ENCODE measurements at places on chromosomes 2 and 18. TPM values are rescaled to one million over a fixed set of nuclear protein-coding genes. Genes with fewer than 3 reads are reported as not detected.
A peak's percentile ranks its signal among the peaks of the same experiment; 100 is the strongest.

The ABCB11 gene
- 1.7 TPM for total RNA-seq

- DNase-seq, result no peak
Observed at GRCh38 chr2:69201259-69201658, 185.8 kb downstream of the GFPT1 start.

- no peak for DNase-seq
Observed at GRCh38 chr2:55163941-55164390, 68.1 kb downstream of the CLHC1 start.

The ARMC9 gene
- total RNA-seq, result 11.5 TPM

DNA sequence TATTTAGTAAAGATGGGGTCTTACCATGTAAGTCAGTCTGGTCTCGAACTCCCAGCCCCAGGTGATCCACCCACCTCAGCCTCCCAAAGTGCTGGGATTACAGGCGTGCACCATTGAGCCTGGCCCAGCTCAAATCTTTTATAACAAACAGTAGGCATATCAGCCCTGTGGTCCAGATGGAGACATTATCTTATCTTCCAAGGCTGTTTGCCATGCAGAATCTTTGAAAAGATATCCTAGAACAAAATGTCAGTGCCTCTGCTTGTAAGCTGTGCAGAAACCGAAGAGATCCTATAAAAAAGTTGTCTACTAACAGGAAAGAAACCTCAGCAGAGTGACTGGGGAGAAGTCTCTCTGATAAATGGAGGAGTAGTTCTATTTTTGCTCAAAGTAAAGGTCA lies 142.1 kb downstream of the PTH2R start:
- DNase-seq, result no peak

- DNase-seq, result peak; percentile 21
Observed at GRCh38 chr2:126793885-126794613, 104.6 kb upstream of the TEX51 start.

The WDFY1 gene
- total RNA-seq, result 39.8 TPM

GRCh38 chr18:59547581-59548182 lies 149.5 kb downstream of the CCBE1 start:
- DNase-seq, result no peak

The MBP gene
- 53.7 TPM for total RNA-seq

DNA sequence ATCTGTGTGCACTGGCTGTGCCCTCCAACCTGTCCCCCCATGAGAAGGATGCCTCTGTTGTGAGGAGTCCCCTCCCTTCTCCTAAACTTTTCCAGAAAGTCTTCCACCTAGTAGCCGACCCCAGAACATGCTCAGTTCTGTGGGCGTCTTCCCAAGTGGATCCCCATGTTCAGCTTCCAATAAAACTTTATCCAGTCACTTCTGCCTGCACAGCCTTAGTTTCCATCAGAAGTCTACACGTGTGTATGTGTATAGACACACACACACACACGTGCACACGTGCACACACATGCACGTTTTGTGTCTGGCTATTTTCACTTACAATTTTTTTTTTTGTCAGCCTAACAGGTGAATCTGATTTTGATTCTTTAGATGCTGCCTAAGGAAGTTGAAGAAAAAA lies 115.1 kb downstream of the RTP5 start:
- DNase-seq, result no peak

- no peak for DNase-seq
Observed at GRCh38 chr18:36083729-36084128, 16.4 kb upstream of the RPRD1A start.

DNA sequence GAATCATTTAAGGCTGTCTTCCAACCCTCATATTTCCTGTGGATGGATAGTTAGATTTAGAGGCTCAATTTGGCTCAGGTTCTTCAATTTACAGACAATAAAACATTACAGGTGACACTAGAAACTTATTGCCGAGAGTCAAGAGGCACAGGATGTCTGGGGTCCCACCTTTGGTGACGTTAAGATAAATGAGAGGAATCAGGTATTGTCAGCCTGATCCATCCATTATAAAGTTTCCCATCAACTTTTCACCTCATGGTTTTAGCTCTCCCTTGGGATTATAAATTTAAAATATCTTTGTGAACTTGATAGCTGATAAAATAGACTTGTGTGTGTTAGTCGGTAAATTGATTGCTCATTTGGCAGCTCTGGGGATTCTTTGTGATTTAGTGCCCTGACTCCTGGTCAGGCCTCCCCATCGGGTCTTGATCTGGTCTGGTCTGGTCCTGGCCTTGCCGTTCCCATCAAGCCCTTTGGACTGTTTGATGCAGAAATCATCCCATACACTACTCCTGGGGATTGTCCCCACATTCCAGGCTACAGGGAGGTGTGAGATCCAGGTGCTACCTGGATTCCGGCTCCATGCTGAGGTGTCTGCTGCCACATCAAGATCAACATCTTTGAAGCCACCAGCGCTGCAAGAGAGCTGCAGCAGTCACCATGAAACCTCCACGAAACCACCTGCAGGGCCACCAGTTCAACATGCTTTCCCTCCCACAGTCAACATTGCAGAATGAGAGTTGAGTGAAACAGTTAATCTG lies 130.9 kb downstream of the SH3BP4 start:
- DNase-seq, result no peak

The ABCG5 gene
- not detected for total RNA-seq

DNA sequence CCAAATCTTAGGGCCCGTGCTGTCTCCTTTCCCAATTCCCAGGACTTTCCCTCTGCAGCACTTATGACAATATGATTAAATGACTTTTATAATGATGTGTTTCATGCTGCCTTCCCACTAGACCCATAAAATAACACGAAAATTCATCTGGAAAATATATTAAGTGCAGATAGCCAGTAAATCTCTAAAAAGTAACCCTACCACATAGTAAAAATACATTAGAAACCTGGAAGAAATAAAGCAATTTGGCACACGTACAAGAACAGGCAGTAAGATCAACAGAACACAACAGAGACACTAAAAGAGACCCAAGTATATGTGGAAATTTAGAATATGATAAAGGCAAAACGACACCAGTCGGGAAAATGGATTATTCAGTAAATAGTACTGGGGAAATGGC lies 30.2 kb upstream of the POMC start:
- no peak for DNase-seq

The CNDP1 gene
- total RNA-seq, result 0.21 TPM

- DNase-seq, result peak; percentile 63
Observed at GRCh38 chr2:240355001-240355891, 80.2 kb upstream of the GPC1 start.

GRCh38 chr18:46152436-46152807 lies 48.2 kb downstream of the HAUS1 start:
- no peak for DNase-seq

DNA sequence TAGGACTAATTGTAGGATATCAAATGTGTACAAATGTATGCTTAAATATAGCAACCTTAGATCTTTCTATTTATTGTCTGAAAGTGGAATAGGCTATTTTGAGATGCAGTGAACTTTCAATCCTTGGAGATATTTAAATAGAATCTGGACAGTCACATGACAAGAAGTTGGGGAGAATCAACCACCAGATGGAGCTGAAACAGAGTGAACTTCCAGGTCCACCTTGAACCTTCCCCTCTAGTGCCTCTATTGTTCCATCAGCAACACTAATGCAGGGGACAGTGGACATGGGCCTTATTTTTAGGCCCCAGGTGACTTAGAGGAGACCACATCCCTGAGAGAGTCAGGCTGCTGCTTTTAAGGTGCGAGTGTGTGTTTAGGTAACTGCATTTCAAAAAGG lies 37.0 kb upstream of the CRIM1 start:
- no peak for DNase-seq

GRCh38 chr18:63240531-63241316 lies 78.8 kb downstream of the BCL2 start:
- DNase-seq, result no peak

DNA sequence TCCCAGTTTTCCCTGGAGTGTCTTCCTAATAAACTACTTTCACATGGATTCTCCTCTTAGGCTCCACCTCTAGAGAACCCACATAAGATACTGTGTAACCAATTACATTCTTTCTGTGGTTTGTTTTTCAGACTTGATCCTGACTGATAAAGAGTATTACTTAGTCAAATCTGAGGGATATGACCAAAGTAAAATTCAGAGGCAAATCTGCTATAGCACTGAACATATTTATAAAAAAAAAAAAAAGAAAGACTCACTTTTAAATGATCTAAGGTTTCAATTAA lies 13.9 kb downstream of the CKAP2L start:
- DNase-seq, result no peak

- DNase-seq, result no peak
Observed at GRCh38 chr2:230770804-230771203, 58.2 kb downstream of the CAB39 start.

The B4GALT6 gene
- total RNA-seq, result 1.8 TPM

DNA sequence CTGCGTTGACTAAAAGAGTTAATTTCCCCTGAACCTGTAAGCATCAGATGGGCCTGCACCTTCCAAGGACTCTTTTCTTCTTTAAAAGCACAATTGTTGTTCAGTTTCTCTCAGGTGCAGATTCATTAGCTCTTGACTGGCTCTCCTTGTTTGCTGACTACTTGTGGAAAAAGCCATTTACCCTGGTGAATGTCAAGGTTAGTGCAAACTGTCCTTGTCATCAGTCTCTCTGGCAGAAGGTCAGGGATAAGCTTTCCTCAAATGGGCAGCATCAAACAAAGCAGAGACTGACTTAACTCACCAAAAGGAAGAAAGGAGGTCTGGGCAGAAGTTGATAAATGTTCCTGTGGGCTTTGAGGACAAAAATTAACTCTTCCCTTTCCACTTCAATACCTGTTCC lies 922.7 kb downstream of the BCL11A start:
- no peak for DNase-seq

The MC2R gene
- total RNA-seq, result not detected

The TMEM163 gene
- 0.23 TPM for total RNA-seq

The FTCDNL1 gene
- total RNA-seq, result 7.3 TPM

DNA sequence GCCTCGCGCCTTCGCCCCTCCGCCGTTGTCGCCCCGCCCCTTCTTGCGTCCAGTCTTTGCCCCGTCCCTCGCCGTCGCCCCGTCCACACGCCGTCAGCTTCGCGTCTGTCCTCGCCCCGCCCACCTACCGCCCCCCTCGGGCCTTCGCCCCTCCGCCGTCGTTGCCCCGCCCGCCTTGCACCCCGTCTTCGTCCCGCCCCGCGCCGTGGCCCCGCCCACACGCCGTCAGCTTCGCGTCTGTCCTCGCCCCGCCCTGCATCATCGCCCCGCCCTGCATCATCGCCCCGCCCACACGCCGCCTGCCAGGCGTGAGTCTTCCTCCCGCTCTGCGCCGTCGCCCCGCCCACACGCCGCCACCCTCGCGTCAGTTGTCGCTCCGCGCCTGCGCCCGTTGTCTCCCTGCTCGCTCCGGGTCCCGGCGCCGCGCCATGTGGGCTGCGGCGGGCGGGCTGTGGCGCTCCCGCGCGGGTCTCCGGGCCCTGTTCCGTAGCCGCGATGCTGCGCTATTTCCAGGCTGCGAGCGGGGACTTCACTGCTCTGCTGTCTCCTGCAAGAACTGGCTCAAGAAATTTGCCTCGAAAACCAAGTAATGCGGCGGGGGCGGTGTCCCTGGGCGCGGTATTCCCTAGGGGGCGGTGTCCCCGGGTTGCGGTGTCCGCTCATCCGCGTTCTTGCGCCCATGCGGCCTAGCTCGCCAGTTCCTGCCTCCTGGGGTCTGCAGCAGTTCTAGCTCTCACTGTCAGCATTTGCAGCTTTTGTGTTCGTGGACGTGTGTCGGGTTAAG lies at the start of gene RBFA:
RBFA (plus strand) TSS at position 367 of the 784 bp plus-strand sequence; CDS start at position 429, 62 bp downstream.
- DNase-seq, result peak; percentile 100

DNA sequence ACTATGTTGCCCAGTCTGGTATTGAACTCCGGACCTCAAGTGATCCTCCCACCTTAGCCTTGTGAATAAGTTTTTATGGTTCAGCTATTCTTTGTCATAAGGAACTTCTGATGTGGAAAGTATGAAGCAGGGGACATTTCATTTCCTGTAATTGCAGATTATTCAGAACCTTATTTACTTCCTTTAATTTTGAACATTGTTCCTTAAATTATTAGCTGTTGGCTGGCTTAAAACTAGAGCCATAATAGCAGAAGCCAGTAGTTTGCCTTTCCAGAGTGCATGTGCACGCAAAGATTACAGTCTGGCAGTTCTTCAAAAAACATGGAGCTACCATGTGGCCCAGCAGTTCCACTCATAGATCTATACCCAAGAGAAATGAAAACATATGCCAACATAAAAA lies 53.1 kb downstream of the PMS1 start:
- DNase-seq, result no peak
